Karpas-422 (cell line): ENCODE measurements at places on chromosomes 2 and 18. TPM values are rescaled to one million over a fixed set of nuclear protein-coding genes. Genes with fewer than 3 reads are reported as not detected.

- H3K4me1 ChIP-seq: no peaks in the 10 kb centered on the region
- no peaks in the 10 kb centered on the region for H3K36me3 ChIP-seq
- H3K27me3 ChIP-seq: no peaks in the 10 kb centered on the region
These were observed 71.2 kb upstream of the CREB1 start for GRCh38 chr2:207458582-207458981.

- H3K4me3 ChIP-seq: no peak overlapping the region
- no peak for DNase-seq
- H3K36me3 ChIP-seq: no peaks in the 10 kb centered on the region
- H3K4me1 ChIP-seq: no peaks in the 10 kb centered on the region; the same call in 1 of the 2 replicates
These were observed 61.5 kb upstream of the TWIST2 start for GRCh38 chr2:238786379-238786778.

The SIX3 gene
- total RNA-seq: not detected in 2 replicates

The RAB17 gene
- total RNA-seq: 1.3 and 2.9 TPM in 2 replicates

The CIB4 gene
- not detected in 2 replicates for total RNA-seq

The BCS1L gene
- total RNA-seq: 23.5 and 26.2 TPM in 2 replicates

The COLEC12 gene
- total RNA-seq: not detected in 2 replicates

The CFC1B gene
- total RNA-seq: not detected in 2 replicates
